Stimulated activated CD8-positive, alpha-beta memory T cell treated with anti-CD3 and anti-CD28 coated beads, Interleukin-7, amount 100 ng/mL, for 1 hour (primary cell): ENCODE measurements at places on chromosomes 7 and 10.

DNA sequence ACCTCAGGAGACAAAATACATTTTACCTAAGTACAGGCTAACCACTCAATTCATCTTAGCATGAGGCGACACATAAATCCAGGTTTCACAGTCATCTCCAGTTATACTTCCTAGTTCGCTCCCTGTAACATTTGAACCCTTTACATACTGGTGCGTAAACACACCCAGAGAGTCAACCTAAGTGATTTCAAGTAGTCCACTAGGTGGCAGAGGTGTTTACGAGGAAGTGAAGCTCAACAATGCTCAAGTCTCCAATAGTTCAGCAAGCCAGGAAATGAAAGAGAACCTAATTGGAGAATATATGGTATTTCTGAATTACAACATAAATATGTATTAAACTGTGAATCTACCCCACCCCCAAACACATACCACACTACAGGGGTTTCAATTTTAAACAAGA, 76.3 kb upstream of the ABCB5 start:
- DNase-seq: no peak

- no peak for DNase-seq
Observed at GRCh38 chr10:97128516-97129154, 57.1 kb downstream of the SLIT1 start.

GRCh38 chr10:44382981-44383748, 1.7 kb downstream of the CXCL12 start:
- DNase-seq: no peak

DNA sequence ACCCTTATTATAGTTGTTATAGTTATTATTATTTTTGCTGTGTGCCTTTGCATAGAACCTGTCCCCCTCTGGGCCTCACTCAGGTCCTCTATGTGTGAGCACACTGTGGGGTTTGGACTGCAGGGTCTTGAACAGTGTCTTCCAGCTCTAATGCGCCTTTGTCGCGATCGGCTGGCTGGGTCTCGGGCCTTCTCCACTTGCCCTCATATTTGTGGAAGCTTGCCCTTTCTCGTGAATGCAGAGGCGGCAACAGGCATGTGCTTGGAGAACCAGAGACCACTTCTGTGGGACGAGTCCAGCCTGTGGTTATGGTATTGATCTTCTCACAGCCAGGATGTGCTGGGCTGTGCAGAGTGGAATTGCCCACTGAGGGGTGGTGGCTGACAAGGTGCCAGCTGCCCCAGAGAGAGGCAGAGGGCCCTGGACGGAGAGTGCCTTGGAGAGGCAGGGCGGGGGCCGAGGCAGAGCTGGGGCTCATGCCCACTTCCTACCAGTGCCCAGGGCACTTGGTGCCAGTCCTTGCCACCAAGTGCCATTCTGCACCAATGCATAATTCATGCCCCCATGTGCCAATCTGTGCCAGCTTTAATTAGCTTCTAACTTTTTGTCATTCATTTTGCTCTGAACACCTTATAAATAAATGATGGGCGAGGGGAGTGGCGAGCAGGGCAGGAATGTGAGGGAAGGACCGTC, 6.8 kb upstream of the CDH23 start:
- no peak for DNase-seq

- no peak for DNase-seq
Observed at GRCh38 chr7:22183522-22184280, 173.3 kb downstream of the RAPGEF5 start.
